ENCODE measurements at places on chromosomes 5 and 9.

DNA sequence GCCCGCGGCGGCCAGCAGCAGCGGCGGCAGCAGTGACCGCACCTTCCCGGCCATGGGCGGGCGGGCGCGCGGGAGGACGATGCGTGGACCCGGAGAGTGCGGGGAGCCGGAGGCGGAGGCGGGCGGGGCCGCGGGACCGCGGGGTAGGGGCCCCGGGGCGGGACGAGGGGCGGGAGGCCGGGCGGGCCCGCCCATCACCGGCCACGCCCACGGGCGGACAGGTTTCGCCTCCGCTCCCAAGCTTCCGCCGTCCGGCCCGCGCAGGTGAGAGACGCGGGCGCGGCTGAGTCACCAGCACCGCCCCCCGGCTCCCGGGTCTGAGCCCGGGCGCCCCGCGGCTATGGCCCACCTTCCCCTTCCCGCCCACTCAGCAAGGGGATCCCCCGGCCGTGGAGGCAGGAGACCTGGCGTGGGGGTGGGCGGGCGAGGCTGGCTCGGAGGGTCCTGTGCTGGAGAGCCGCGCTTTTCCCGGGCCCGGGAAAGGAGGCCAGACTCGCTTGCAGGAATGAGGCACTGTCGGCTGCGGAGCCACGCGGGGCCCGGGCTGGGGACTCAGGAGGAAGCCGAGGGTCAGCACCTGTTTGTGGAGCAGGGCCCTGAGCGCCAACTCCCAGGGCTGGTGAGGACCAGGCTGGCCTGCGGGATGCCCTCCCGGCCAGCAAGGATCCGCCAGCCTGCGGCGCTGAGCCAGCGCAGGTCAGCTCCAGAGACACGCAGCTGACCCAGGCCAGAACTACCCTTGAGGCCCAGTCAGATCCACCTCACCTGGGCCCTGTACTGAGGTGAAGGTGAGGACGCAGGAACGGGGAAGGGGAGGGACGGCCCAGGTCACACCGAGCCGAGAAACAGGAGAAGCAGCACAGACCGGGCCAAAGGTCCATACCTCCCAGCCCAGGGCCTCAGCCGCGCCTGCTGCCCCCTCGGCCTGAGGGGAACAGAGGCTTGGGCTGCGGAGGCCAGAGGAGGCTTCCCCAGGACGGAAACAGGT lies at the start of gene ENTPD2:
ENTPD2 (minus strand) TSS at position 118 of the 988 bp plus-strand sequence; CDS start at position 54, 64 bp downstream.
- no peak for DNase-seq

DNA sequence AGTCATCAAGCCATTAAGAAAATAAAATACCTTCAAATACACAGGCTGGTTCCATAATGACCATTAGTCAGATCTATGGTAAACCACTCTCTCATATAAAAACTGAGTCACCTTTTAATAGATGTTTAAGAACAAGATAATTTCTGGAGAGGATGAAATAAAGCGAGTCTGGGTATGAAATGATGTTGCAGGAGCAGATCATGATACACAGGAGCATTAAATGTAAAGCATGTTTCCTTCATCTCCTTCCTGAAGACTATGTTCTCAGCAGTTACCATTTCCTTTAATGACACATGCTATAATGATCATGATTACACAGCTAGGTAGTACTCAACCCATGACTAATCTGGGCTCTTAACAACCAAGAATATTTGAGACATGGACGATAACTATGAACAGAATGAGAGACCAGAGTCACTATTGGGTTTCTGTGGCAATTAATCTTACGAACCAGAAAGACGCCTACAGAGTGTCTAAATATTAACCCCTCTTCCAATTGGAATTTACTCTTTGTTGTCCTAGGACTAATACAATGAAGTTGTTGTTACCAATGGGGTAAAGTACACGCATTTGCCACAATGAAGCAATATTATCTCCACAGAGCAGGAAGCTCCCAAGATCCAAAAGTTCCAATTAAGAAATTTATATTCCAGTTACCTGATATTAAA lies 105.6 kb downstream of the NR6A1 start:
- DNase-seq, result no peak

DNA sequence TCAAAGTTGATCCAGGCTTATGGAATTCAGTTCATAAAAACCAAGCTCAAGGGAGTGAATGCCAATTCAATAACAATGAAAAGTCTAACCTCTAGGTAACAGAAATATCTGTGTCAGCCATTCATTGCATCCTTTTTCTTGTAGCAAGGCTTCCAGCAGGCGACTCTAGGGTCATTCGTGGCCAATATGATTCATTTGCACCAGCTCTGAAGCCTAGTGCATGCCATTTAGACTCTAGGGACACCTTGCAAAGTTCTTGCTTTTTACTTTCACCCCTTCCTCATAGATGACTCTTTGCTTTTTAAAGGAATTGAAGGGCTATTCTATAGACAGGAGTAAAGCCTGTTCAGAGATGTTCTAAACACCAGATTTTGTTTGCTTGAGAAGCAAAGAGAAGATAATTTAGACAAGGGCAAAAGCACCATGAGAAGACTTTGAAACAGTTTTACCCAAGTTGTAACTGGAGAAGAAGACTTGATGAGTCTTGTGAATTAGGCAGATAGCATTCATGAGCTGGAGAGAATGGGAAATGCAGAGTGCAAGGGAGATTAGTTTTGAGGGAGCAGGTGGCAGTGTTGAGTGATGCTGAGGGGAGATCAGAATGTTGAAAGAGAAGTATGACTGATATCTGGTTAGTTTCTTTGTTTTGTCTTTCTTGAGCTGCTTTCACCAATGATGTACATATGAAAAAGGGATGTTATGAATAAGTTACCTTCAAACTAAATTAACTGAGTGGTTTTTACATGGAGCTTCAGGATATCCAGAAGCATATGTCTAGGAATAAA lies 94.5 kb downstream of the F2RL2 start:
- DNase-seq, result no peak

GRCh38 chr9:10250219-10250618 lies 362.6 kb downstream of the PTPRD start:
- no peak for DNase-seq

All from activated CD4-positive, alpha-beta T cell treated with anti-CD3 and anti-CD28 coated beads for 24 hours (primary cell).